GM13976 (cell line): ENCODE measurements at places on chromosomes 11 and 22.
A peak's percentile ranks its signal among the peaks of the same experiment; 100 is the strongest.

GRCh38 chr11:95565724-95566141 is 223.8 kb downstream of the FAM76B start:
- no peak for DNase-seq

- DNase-seq, result no peak
Measured at GRCh38 chr11:17407575-17407974, 19.1 kb upstream of the KCNJ11 start.

- DNase-seq, result no peak
Measured at GRCh38 chr11:67489885-67490726, 7.3 kb downstream of the AIP start.

- no peak for DNase-seq
Measured at GRCh38 chr11:69819541-69820070, 390 bp upstream of the FGF3 start.

GRCh38 chr11:29527391-29527936 is 489.4 kb downstream of the KCNA4 start:
- no peak for DNase-seq

DNA sequence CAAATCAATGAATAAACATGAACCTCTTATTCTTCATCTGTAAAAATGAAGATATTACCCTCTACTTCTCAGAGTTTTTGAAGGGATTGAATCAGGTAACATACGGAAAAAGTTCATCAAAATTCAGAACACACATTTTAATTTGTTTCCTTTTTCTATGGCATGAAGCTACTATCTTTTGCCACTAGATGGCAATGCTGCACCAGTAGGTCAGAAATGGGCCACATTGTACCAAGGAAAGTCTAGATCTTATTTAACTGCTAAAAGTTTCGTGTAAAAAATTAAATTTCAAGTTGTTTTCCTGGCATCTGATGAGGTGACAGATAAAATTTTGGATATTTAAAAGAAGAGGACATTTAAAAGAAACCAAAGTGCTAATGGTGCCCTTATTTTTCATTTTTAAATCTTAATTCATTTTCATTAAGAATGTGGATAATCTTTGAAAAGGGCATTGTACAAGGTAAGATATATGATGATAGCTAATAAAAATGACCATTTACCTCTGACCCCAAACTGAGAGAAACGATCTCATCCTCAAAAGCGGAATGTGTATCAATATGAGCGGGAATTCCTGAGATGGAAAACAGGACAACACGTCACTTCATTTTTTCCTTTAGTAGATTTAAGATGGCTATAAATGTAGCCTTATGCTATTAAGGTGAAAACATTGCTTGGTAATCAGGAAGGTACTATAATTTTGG is 16.1 kb downstream of the ALKBH8 start:
- DNase-seq, result peak; percentile 37

DNA sequence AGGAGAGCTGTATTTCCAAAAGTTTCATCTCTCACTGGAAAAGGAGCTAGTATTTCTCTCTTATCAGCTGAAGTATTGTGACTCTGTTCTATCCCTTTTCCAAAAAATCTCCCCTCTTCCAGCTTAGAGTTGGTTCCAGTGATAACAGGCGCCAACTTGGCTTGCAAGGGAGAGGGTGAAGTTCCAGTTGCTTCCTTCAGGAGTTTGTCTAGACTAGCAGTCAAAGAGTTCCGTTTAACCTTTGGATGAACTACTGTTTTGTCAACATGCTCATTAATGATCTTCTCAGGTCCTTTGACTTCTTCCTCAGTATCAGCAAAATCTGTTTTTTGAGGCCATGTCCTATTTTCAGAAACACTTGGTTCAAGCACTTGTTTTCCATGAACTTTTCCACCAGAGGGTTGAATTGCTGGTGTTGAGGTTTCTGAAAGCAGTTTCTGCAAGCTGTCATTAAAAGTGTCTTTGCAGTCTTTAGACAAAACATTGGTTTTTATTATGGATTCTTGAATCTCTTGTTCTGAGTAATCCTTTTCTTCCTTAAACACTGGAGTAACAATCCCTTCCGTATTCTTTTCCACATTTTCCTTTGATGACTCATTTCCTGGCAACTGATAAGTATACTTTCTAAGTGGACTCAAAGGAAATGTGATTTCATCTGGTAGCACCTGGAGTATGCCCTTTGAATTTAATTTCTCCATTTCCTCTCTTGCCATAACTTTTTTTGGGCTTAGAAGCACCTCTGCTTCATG is 39.7 kb upstream of the CCDC89 start:
- no peak for DNase-seq

DNA sequence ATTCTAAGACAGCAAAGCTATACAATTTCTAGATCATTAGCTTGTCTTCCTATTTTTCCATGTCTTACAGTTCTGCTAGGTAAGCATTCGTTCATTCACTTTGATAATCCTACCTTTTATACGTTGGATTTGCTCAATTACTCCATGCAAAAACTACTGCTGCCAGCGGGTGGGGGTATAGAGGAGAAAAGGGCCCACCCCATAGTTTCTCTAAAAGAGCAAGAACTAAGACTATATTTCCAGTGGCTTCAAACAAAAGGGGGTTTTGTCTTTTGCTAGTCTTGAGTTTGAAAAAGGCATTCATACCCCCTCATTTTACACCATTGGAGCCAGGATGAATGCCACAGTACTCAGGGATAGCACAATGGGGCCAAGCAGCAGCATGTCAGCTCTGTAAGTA is 155.7 kb downstream of the WT1 start:
- no peak for DNase-seq

- no peak for DNase-seq
Measured at GRCh38 chr11:6727971-6728760, 43.6 kb downstream of the OR2AG2 start.

DNA sequence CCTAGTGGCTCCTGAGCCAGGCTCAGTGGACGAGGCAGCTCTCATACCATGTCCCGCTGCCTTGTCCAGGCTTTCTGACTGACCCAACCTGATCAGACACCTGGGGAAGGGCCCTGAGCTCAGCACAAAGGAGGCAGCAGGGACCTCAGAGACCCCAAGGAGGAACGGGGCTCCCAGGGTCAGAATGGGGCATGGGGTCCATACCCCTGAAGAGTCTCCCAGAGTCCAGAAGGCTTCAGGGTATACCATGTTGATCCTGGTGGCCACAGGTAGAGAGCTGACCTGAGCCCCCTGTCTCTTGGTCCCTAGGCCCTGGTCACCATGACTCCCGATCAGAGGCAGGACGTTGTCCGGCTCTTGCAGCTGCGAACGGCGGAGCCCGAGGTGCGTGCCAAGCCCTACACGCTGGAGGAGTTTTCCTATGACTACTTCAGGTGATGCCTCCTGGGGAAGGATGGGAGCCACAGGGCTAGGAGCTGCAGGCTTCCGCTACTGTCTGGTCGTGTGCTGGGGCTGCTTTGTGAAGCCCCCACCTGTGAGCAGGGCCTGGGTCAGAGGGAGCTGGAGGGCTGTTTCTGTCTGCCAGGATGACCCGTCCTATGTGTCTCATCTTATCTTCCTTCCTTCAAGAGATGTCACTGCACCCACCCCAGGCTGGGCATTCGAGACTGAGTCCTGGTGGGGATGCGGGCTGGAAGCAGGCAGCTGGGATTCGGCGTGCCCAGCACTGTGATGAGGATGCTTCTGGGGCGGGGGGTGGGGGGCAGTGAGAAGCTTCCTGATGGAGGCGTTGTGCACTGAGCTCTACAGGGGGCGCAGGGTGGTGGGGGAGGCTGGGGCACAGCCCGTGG is 74.2 kb downstream of the MYO7A start:
- DNase-seq, result no peak

DNA sequence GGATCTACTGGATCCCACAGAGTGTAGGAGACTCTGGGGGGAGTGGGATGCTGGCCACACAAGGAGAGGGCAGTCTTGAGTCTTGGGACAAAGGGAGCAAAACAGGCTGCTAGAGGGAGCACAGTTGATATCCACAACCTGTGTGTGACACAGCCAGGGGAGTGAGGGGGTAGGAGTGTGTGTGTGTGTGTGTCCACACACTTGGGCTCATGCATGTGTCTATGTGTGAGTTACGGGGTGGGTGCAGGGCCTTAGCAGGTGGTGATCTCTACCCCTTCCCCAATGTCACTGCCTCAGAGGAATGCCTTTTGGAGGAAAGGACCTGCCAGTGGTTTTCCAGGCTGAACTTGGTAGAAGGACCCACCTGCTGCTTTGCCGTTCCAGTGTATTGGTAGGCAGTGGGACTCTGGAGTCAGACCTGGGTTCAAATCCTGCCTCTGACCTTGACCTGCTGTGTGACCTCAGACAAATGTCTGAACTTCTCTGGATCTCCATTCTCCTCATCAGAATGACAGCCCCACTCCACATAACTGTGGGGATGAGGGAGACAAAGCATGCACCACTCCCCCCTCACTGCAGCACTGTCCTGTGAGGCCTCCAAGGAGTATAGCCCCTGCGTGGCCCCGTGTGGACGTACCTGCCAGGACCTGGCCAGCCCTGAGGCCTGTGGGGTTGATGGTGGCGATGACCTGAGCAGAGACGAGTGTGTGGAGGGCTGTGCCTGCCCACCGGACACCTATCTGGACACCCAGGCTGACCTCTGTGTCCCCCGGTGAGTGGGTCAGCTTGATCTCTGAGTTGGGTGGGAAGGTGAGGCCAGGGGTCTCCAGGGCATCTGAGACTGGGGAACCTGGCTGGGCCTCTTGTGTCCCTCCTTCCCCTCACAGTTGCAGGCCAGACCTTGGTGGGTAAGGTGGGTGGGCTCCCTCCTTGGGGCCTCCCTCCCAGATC is 27.4 kb downstream of the OTOG start:
- DNase-seq, result no peak

DNA sequence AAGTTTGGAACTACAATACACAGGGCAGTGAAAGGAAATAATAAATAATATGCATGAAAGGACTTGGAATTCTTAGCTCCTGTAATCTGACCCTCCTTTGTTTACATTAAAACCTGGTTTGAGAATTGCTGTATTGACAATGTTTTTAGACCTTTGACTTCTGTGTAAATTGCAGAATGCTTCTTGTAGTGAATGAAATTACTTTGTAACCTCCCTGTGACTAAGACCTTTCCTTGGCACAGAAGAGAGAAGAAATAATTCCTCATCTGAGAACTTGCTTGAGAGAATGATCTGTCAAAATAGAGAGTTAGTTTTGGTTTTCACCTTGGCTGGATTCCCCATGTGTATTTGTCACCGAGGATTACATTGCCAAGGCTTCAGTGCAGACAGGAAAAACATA is 640.0 kb upstream of the ANO5 start:
- no peak for DNase-seq

- DNase-seq, result no peak
Measured at GRCh38 chr11:122786896-122787295, 51.4 kb upstream of the CRTAM start.

DNA sequence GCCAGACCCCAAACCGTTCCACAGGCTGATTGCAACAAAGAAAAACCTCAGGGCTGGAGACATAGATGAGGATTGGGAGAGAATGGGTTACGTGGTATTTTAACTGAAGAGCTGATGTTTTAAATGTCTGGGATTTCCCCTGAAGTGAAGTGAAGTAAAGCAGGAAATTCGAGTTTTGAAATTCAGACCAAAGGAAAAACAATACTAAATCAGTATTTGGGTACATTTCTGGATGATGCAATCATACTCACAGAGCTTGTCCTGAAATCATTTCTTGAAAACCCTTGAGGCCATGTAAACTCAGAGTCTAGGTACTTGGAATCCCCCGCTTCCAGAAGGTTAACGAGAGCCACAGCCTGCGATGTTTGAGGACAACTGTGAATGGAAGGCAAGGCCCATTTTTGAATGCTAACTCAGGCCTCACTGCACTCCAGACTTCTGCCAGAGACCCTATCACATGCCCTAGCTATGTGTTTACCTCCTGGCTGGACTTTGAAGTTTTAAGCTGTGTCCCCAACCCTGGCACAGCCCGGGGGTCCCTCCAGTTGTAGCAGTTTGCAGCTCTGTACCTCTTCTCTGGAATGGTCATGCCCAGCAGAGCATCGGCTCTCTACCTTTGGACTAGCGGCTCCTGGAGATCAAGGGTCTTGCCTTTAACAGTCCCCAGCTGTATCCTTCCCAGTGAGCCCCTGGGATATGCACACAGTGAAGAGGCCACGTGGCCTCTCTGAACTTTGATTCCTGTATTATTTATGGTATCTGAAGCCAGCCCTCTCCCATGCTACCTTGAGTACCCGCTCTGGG is 5.4 kb upstream of the FTH1 start:
- DNase-seq, result peak; percentile 54

DNA sequence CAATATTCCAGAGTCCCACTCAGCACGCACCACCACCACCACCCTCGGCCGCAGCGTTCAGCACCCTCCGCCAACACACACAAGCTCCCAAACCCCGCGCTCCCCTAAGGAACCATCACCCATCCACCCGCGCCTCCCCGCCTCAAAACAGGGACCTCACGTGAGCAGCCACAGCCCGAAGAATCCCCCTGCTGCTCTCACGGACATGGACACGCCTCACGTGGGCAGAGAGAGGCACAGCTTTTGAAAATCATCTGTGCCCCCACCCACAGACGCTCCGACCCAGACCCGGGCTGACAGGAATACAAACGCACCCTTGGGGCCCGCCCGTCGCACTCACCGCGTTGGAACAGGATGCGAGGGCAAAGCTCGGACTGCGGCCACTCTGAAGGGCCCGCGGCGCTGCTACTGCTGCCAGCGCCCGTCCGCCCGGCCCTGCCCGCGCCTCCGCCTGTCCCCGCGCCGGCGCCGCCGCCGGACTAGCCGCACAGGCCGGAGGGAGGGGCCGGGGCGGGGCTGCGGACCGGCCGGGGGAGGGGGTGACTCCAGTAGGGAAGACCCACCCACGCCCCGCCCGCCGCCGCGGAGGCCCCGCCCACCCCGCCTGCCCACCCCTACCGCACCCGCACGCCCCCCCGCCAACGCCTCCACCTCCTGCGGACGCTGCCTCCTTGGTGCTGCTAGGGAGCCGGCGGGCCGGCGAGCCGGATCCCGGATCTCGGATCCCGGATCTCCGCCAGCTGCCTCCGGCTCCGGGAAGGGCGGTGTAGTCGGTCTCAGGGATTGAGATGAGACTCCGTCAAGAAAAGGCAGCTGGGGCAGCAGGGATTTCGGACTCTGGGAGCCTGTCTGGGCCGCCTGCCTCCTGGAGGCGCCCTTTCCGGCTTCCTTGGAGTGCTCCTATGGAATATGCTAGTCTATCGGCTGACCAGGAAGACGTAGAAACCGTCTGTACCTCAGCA is at the start of gene TRIM3:
Gene TRIM3, minus strand, starts transcription at position 491 of the 962 bp plus-strand sequence. CDS start 8,246 bp downstream, outside the sequence.
- peak; percentile 96 for DNase-seq

GRCh38 chr22:39238966-39239505 is 5.7 kb downstream of the PDGFB start:
- DNase-seq, result no peak

DNA sequence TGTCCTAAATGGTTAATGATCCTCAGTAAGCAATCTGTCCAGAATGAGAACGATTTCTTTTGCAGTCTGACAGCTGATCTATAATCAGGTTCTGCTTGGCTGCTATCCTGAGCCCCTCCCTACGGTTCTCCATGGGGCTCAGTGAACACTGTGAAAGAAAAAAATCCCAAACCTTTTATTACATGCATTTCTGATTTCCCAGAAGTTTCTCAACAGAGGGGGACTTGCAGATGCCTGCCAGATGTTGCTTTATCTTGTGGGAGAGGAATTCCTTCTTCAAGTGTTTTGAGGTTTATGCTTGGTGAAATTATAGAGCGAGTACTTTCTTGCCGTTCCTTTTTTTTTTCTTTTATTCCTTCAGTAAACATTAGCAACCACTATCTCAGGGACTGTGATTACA is 531.9 kb upstream of the ISX start:
- DNase-seq, result no peak
